ENCODE measurements at places on chromosomes 2 and 18. TPM values are rescaled to one million over a fixed set of nuclear protein-coding genes. Genes with fewer than 3 reads are reported as not detected.
A peak's percentile ranks its signal among the peaks of the same experiment; 100 is the strongest.

Gene GKN2
- polyA plus RNA-seq, result not detected

- no peak for DNase-seq
Measured at GRCh38 chr2:77434880-77435279, 87.3 kb downstream of the LRRTM4 start.

- peak; percentile 89 for DNase-seq
Measured at GRCh38 chr2:191582355-191582754, 95.6 kb upstream of the NABP1 start.

Gene HTR2B
- 0.15 TPM for polyA plus RNA-seq

Gene NPPC
- polyA plus RNA-seq, result 0.29 TPM

Gene SCRN3
- polyA plus RNA-seq, result 19.3 TPM

GRCh38 chr2:109710505-109711229 is 83.4 kb upstream of the RGPD5 start:
- no peak for DNase-seq

- DNase-seq, result no peak
Measured at GRCh38 chr18:58091099-58091611, 47.1 kb downstream of the NEDD4L start.

- no peak for DNase-seq
Measured at GRCh38 chr2:168434146-168434545, 21.9 kb upstream of the CERS6 start.

GRCh38 chr2:218291318-218292047 is 820 bp downstream of the TMBIM1 start:
- peak; percentile 55 for DNase-seq

Gene CFAP221
- 0.27 TPM for polyA plus RNA-seq

GRCh38 chr18:11906926-11907874 is 917 bp downstream of the MPPE1 start:
- DNase-seq, result peak; percentile 33

GRCh38 chr2:104050656-104051242 is 803.2 kb upstream of the POU3F3 start:
- peak; percentile 1 for DNase-seq

- peak; percentile 63 for DNase-seq
Measured at GRCh38 chr2:58039170-58039611, 7.4 kb upstream of the VRK2 start.

Gene ABI2
- polyA plus RNA-seq, result 82.8 TPM

GRCh38 chr2:241489088-241489487 is 19.3 kb downstream of the STK25 start:
- no peak for DNase-seq

Gene CD8A
- not detected for polyA plus RNA-seq

GRCh38 chr18:58653814-58654509 is 17.3 kb upstream of the MALT1 start:
- no peak for DNase-seq

Gene ACOXL
- not detected for polyA plus RNA-seq

Gene VIT
- polyA plus RNA-seq, result not detected

DNA sequence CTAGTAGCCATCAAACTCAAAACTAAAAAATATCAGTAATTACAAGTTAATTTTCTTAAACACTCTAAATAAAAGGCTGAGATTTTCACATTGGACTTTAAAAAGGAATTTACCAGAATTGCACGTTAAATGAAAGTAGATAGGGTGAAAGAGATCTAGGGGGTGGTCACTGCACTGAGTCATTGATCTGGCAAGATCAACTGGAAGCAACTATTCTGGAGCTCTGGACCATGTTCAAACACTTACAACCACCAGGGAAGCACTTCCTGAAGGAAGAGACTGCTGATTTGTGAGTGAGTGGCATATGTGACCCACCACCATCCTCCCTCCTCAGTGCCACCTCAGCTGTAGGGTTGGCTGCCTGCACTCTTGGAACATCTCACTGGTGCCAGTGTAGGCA is 111.8 kb downstream of the UGGT1 start:
- no peak for DNase-seq

DNA sequence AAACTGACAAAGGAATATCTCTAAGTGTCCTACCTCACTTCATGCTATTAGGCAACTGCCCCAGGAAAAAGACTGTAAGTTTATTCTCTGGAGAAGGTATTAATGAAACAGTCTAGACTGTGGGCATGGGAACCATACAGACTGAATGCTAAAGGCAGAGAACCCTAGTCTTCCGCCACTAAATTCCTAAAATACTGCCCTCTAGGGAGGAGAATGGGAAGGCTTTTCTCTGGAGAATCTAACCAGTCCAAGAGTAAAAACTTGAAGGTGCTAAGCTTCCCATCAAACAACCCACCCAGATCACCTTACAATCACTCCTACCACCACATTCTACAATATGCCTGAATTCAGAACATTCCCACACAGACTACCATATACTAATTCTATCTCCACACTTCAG is 3.4 kb downstream of the SRBD1 start:
- DNase-seq, result peak; percentile 53

Gene PARD3B
- 3.3 TPM for polyA plus RNA-seq

DNA sequence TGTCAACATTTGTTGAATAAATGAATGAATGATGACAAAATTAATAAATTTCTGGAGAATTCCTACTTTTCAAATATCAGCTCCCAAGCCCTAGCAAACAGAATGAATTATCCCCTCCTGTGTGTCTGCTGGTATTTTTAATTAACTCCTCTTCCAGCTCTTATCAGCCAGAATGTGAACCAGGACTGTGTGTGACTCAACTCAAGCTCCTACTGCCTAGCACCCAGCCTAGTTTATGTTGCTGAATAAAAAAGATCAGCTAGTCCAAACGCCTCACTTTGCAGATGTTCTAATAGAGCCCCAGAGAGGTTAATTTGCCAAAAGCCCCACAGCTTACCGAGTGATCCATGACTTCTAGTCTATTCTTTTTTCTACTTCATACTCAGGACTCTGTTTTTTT is 50.3 kb downstream of the RABL2A start:
- DNase-seq, result no peak

Data from GM23248 (cell line).